Skin of body (tissue), 3 donors: ENCODE measurements at places on chromosomes 13 and 19. TPM values are rescaled to one million over a fixed set of nuclear protein-coding genes. Genes with fewer than 3 reads are reported as not detected.

DNA sequence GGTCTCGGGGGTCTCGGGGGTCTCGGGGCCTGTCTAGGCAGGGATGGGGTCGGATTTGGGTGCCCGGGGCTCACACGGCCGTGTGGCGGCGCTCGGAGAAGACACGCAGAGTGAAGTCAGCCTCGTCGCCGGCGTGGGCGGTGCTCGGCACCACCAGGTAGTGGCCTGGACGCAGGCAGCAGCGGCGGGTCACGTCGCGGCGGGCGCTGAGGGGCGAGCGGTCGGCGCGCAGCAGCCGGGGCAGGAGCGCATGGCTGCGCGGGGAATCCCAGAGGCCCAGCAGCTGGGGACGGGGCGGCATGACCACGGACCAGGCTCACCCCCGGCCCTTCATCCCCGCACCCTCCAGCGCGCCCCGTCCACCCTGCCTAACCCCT lies 8.2 kb downstream of the CAPN12 start:
- no peak for DNase-seq

DNA sequence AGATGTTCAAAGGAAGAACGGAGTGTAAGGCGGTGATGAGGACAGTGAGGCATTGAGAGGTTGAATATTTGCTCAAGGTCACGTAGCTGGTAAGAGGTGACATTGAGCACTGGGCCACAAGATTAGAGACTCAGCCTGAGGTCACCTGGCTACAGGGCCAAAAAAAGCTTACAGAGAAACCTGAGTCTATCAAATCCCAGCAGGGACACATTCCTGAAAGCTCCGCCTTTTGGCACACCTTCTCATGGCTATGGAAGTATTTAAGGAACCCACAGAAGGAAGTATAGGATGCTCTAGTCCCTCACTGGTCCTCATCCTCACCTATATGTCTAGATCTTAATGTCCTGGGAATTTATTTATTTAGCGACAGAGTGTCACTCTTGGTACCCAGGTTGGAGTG lies 17.4 kb downstream of the ZNF586 start:
- no peak for DNase-seq

- no peak for DNase-seq
These were observed 216.2 kb downstream of the MAB21L1 start for GRCh38 chr13:35260316-35260715.

GRCh38 chr13:26476782-26477142 lies 80.7 kb upstream of the WASF3 start:
- peak; percentile 52 for DNase-seq

The TNFRSF19 gene
- 69.0 TPM for total RNA-seq

The ZNF101 gene
- total RNA-seq, result 5.7 TPM
